ENCODE measurements at places on chromosomes 13 and 19. TPM values are rescaled to one million over a fixed set of nuclear protein-coding genes. Genes with fewer than 3 reads are reported as not detected.

CYP4F2 gene
- 0.06 TPM for polyA plus RNA-seq

- DNase-seq: no peak
- H3K4me1 ChIP-seq: peaks cover 16% of the 10 kb centered on the region
- H3K27ac ChIP-seq: no peak overlapping the region
- H3K36me3 ChIP-seq: no peaks in the 10 kb centered on the region
- H3K4me3 ChIP-seq: no peak overlapping the region
- no peaks in the 10 kb centered on the region for H3K27me3 ChIP-seq
Measured at GRCh38 chr13:47251771-47252170, 354.9 kb upstream of the HTR2A start.

SIGLEC12 gene
- not detected for polyA plus RNA-seq

ANGPTL8 gene
- polyA plus RNA-seq: not detected

DNA sequence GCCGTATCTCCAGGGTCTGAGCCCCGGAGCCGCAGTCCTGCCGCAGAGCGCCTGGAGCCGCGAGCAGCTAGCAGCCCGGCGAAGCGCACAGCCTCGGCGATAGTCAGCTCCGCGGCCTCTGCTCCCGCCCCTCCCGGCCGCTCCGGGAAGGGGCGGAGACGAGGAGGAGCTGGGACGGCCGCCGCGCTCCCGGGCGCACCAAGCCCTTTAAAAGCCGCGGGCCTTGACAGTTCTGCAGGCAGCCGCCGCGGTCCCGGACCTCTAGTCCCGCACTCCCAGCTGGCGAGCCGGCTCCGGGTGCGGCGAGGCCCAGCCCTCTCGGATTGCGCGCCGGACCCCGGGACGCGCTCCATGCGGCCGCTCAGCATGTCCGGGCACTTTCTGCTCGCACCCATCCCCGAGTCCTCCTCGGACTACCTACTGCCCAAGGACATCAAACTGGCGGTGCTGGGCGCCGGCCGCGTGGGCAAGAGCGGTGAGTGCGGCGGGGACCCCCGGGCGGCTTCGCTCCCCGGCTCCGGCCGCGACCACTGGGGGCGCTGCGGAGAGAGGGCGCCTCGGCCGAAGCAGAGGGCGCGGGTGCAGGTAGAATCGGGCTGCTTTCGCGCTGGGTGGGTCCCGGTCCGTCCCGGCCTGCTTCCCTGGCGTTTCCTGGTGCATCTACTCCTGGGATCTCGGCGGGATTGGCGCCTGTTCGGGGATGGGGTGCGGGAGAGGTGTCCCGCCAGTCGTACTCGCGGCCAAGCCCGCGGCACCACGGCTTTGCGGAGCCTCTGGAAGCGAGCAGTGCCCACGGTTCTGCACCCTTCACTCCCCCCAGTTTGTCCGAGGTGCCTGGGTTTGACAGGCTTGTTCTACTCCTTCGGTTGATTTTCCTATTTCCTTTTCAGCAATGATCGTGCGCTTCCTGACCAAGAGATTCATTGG lies at the start of gene RASL11A:
Gene RASL11A (plus strand): TSS at position 237 of the 927 bp plus-strand sequence. CDS start 115 bp downstream, at position 352.
- H3K27me3 ChIP-seq: peaks cover 5% of the 10 kb centered on the region
- peaks cover 4% of the 10 kb centered on the region for H3K4me1 ChIP-seq
- no peaks in the 10 kb centered on the region for H3K36me3 ChIP-seq

DNA sequence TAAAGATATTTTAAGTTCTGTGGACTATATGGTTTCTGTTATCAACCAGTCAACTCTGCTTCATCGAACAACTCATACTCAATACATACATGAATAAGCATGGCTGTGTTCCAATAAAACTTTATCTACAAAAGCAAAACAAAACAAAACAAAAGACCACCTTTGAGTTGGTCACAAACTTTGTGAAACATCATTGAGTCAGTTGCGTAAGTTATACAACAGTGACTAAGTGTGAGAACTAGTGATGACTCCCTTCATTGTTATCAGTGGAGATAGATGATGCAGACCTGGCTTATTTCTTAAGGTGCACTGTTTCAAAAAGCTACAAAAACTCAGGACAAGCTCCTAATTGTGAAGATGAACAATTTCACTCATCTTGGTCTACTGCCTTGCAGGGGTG lies 14.5 kb upstream of the KLK4 start:
- H3K27ac ChIP-seq: no peak overlapping the region
- peaks cover 27% of the 10 kb centered on the region for H3K4me1 ChIP-seq
- no peaks in the 10 kb centered on the region for H3K27me3 ChIP-seq
- H3K4me3 ChIP-seq: no peak overlapping the region

DNA sequence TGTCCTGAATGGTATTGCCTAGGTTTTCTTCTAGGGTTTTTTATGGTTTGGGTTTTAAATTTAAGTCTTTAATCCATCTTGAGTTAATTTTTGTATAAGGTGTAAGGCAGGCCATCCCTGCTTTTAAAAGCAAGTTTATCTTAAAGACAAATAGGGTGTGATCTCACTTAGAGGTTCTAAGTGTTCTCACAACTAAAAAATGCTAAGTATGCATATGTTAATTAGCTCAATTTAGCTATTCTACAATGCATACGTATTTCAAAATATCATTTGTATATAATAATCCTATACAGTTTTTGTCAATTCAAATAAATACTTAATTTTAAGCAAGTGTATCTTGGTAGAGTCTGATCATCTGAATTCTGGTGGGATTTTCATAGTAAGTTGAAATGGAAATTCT lies 50.4 kb downstream of the MBNL2 start:
- H3K36me3 ChIP-seq: peaks cover 4% of the 10 kb centered on the region
- H3K27me3 ChIP-seq: no peaks in the 10 kb centered on the region
- no peak overlapping the region for H3K4me3 ChIP-seq
- H3K4me1 ChIP-seq: peaks cover 69% of the 10 kb centered on the region
- DNase-seq: no peak

- no peaks in the 10 kb centered on the region for H3K27me3 ChIP-seq
Measured at GRCh38 chr13:19586904-19587634, 25.7 kb upstream of the TPTE2 start.

ZNF582 gene
- 4.0 TPM for polyA plus RNA-seq

- H3K27me3 ChIP-seq: no peaks in the 10 kb centered on the region
- no peaks in the 10 kb centered on the region for H3K4me1 ChIP-seq
- no peak for DNase-seq
- no peak overlapping the region for H3K27ac ChIP-seq
- H3K4me3 ChIP-seq: no peak overlapping the region
Measured at GRCh38 chr13:75986818-75987217, 350.7 kb downstream of the LMO7 start.

GRCh38 chr13:46656786-46657185 lies 103.8 kb downstream of the LRCH1 start:
- H3K27ac ChIP-seq: no peak overlapping the region
- peaks cover 12% of the 10 kb centered on the region for H3K4me1 ChIP-seq
- no peaks in the 10 kb centered on the region for H3K36me3 ChIP-seq
- H3K27me3 ChIP-seq: no peaks in the 10 kb centered on the region
- no peak overlapping the region for H3K4me3 ChIP-seq
- no peak for DNase-seq

DNA sequence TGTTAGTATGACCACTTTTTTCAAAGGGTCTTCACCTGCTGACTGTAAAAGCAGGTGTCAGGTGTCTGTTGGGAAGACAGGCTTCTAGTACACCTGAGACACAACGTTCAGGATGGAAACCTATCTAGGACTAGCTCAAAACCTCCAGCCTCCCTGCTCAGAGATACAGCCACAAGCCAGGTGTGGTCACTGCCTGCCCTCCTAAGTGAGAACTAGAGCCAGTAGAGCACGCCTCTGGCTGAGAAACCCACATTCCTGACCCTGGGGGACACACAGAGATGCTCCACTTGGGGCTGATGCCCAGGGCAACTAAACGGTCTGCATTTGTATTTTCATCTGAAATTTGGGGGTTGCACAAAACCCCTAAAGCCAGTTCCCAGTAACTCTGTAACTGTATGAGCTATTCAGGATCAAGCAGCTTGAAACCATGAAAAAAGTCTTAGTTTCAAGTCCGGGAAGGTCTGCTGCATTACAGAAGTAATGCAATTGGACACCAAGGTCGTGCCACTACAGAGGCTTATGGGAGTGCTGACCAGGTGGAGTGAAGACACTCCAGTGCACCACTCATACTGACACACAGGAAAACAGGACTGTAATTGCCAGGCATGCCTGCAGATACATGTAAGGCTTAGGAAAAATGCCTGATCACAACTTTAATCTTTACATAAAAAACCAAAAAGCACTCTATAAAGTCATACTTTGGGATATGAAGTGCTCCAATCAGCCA lies 27.8 kb downstream of the ANKRD10 start:
- H3K27me3 ChIP-seq: no peaks in the 10 kb centered on the region
- H3K4me1 ChIP-seq: no peaks in the 10 kb centered on the region
- H3K36me3 ChIP-seq: peaks cover 3% of the 10 kb centered on the region
- no peak for DNase-seq

GRCh38 chr19:51156710-51157109 lies 14.6 kb downstream of the SIGLEC7 start:
- no peak for DNase-seq
- H3K4me1 ChIP-seq: no peaks in the 10 kb centered on the region
- no peaks in the 10 kb centered on the region for H3K36me3 ChIP-seq
- H3K4me3 ChIP-seq: no peak overlapping the region

GRCh38 chr19:52734331-52734892 lies 432 bp downstream of the ZNF611 start:
- no peak for DNase-seq
- H3K36me3 ChIP-seq: no peaks in the 10 kb centered on the region
- no peaks in the 10 kb centered on the region for H3K27me3 ChIP-seq
- H3K4me3 ChIP-seq: peak overlapping the region; percentile 60
- peak overlapping the region; percentile 91 for H3K27ac ChIP-seq

GRIK5 gene
- 0.17 TPM for polyA plus RNA-seq

GRCh38 chr13:98822225-98822606 lies 69.7 kb upstream of the SLC15A1 start:
- H3K27me3 ChIP-seq: no peaks in the 10 kb centered on the region
- H3K36me3 ChIP-seq: peaks cover 17% of the 10 kb centered on the region
- H3K4me3 ChIP-seq: no peak overlapping the region
- no peak for DNase-seq
- peaks cover 14% of the 10 kb centered on the region for H3K4me1 ChIP-seq

GRCh38 chr13:43376596-43376995 lies 353.2 kb downstream of the DNAJC15 start:
- no peaks in the 10 kb centered on the region for H3K4me1 ChIP-seq
- no peak overlapping the region for H3K27ac ChIP-seq
- no peak overlapping the region for H3K4me3 ChIP-seq
- no peaks in the 10 kb centered on the region for H3K27me3 ChIP-seq
- H3K36me3 ChIP-seq: no peaks in the 10 kb centered on the region
- DNase-seq: no peak

GRCh38 chr13:43573361-43573740 lies 213.4 kb downstream of the ENOX1 start:
- no peak overlapping the region for H3K27ac ChIP-seq
- H3K36me3 ChIP-seq: no peaks in the 10 kb centered on the region
- no peak for DNase-seq
- H3K4me3 ChIP-seq: no peak overlapping the region
- peaks cover 18% of the 10 kb centered on the region for H3K4me1 ChIP-seq
- H3K27me3 ChIP-seq: no peaks in the 10 kb centered on the region

NLRP4 gene
- polyA plus RNA-seq: not detected

ZNF208 gene
- polyA plus RNA-seq: 0.20 TPM

KL gene
- polyA plus RNA-seq: not detected

DNA sequence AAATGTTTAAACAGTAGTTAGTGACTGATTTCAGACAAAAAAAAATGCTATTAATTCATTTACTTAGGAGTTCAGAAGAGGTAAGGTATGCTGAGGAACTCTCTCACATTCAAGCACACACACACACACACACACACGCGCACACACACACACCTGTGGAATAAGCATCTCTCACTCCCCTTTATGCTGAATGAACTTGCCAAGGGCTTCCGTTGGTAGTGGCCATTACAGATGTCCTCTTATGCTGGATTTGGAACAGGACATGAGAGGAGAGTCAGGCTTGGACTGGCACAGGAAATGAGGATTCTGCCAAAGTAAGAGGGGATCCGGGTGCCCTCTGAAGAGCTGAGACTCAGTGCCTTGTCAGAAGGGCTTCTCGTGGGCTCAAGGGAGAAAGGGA lies 463.4 kb upstream of the MIR17HG start:
- DNase-seq: no peak
- H3K4me3 ChIP-seq: no peak overlapping the region
- no peaks in the 10 kb centered on the region for H3K4me1 ChIP-seq
- no peaks in the 10 kb centered on the region for H3K27me3 ChIP-seq

DNA sequence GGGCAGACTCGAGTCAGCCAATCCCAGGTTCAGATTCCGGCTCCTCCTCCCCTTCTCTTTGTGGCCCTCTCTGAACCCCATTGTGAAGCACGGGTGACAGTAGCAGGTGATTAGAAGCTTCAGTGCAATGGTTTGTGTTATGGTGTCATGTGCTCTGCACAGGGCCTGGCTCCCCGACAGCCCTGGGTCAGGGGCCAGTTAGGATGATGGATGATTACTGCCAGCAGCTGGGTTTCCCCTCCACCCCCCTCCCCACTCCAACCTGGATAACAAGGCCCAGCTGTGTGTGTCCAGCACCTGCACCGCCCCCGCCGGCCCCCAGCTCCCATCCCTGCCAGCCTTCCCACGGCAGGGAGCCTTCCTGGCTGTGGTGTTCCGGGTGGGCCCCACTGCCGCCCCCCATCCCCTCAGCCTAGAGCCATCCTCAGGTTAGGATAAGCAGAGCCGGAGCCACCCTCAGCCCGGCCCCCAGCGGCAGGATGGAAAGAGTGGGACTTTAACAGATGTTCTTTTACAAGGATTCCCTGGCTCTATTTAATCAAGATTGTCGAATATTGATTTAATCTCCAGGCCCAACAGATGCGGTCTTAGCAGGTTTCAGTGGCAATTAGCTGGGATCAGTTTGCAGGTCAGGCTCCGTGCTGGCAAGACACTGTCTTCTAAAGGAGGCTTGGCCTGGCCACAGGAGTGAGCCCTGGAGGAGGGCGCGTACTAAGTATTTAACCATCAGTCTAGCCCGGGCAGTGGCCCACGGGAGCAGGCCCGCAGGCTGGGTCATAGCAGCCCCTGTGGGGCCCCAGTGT lies 156.2 kb downstream of the SIPA1L3 start:
- H3K36me3 ChIP-seq: no peaks in the 10 kb centered on the region
- H3K4me3 ChIP-seq: no peak overlapping the region
- H3K4me1 ChIP-seq: peaks cover 8% of the 10 kb centered on the region
- no peak for DNase-seq
- no peaks in the 10 kb centered on the region for H3K27me3 ChIP-seq

- peaks cover 9% of the 10 kb centered on the region for H3K4me1 ChIP-seq
- H3K27ac ChIP-seq: no peak overlapping the region
- DNase-seq: no peak
- H3K36me3 ChIP-seq: peaks cover 16% of the 10 kb centered on the region
Measured at GRCh38 chr19:18171605-18172327, 1.8 kb upstream of the IFI30 start.

All from keratinocyte (primary cell).